ENCODE measurements at places on chromosomes 13 and 19.

DNA sequence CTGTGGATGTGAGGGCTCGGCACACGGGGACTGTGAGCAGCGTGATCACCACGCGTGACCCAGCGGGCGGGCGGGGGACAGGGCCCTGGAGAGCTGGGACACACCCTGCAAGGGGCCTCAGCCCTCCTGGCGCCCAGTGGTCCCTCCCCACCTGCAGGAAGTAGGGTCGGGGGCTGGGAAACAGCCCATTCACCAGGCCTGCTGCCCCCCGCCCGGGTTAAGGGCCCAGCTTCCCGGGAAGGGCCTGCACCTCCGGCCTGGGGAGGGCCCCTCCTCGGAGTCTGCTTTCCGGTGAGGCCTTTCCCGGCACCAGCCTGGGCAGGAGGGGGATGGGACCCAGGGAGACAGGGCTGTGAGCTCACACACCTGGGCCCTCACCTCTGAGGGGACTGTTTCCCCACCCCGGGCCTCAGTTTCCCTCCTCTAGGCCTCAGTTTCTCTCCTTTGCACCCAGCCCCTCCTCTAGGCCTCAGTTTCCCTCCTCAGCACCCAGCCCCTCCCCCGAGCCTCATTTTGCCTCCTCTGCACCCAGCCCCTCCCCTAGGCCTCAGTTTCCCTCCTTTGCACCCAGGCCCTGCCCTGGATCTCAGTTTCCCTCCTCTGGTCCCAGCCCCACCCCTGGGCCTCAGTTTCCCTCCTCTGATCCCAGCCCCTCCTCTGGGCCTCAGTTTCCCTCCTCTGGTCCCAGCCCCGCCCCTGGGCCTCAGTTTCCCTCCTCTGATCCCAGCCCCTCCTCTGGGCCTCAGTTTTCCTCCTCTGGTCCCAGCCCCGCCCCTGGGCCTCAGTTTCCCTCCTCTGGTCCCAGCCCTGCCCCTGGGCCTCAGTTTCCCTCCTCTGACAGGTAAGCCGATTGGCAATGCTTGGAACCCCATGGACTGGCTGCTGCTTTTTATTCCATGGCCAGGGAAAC is 1.9 kb upstream of the MADCAM1 start:
- no peak for DNase-seq

DNA sequence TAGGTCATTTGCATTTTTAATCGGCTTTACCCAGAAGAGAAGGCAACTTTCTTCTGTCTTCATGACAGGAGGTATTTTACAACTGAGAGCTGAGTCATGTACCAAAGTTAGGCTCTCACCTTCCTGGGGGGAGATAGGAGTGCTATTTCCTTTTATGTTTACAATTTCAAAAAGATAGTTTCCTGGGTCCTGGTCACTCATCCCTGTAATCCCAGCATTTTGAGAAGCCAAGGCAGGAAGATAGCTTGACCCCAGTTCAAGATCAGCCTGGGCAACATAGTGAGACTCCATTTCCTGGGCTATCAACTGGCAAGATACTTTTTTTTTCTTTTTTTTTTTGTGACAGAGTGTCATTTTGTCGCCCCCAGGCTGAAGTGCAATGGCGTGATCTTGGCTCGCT is 7.6 kb downstream of the LYPD3 start:
- no peak for DNase-seq

- DNase-seq: no peak
Measured at GRCh38 chr13:48925001-48925400, 50.7 kb upstream of the FNDC3A start.

DNA sequence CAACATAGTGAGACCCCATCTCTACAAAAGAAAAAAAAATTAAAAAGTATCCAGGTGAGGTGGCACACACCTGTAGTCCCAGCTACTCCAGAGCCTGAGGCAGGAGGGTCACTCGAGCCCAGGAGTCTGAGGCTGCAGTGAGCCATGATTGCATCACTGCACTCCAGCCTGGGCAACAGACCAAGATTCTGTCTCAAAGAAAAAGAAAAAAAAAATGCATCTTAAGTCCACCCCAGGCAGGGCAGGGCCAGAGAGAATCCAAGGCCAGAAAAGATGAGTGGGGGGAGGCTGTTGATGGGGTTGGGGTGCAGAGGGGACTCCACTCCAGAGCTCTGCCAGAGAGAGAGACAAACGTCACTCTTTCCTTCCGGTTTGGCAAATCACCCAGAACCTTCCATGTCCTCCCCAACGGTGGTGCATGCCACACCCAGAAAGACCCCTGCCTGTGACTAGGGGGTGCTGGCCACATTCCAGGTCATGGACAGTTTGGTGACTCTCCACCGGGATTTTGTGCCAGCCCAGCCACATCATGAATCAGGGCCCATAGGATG is 431 bp downstream of the FUT3 start:
- DNase-seq: no peak

GRCh38 chr19:16347706-16348105 is 23.1 kb downstream of the KLF2 start:
- no peak for DNase-seq

DNA sequence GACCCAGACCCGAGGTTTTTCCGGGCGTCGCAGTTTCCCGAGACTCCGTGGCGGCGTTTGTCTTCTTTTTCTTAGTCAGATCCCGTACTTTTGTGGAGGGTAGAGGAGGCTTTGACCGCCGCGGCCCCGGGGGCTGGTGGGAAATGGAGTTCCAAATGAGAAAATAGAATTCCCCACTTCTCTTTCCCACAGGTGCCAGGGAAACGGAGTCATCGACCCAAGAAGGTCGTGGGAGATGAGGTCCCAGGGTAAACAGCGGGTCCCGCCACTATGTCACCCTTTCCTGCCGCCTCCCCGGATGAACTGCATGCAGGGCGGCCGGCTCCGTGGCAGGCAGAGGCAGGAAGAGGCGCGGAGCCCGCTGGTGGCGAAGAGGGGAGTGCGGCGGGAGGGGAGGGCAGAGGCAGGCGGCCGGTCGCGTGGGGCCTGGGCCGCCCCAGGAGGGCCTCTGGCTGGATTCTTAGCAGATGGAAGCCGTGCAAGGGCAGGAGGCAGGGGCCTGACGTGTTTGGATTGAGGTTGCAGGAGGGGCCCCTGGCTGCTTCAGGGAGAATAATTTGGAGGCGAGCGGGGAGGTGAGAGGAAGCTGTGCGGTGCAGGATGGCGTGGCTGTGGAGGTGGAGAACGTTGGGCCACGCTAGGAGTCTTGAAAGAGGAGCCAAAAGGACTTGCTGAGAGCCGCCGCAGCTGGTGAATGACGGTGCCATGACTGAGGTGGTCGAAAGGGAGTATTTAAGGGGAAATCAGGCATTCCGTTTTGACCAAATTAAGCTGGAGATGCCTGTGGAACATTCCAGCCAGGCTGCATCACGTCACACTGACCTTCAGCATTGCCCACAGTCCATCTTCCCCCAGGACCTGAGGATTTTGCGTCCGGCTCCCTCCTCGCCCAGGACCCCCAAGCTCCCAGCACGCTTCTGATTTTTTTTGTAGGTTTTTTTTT is 11.7 kb downstream of the CYTH2 start:
- no peak for DNase-seq

- no peak for DNase-seq
Measured at GRCh38 chr19:55464039-55464661, 401 bp downstream of the C19orf85 start.

DNA sequence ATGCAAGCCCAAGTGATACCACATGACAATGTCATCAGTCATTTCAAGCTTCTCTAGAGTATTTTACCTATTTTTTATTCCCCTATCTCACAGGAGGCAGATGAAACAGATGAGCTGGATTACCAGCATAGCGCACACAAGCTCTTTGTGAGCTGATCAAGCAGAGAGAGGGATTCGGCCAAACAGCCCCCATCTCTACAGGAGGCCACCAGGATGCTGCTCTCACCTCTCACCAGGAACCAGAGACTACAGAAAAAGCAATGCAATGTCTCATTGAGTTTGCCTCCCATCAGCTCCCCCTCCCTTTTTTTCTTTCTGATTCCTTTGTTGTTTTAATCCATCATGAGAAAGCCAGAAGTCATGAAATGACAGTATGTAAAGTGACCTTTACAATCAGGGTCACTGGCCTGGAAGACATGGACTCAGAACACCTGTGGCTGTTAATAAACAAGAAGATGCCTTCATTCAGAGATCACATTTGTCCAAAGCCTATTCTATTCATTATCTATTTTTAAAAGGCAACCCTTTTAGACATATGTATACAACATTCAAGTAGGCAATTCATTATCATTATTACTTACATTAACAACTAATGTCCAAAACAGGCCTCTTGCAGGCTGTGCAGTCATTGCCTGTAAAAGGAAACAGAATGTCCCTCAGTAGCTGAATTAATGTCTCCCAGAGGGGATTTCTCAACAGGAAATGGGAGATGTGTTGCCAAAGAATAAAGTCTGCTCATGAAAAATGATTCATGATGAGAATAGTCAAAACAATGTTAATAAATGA is 656.6 kb downstream of the TBC1D4 start:
- no peak for DNase-seq

GRCh38 chr19:2112516-2113320 is 16.0 kb downstream of the IZUMO4 start:
- DNase-seq: no peak

DNA sequence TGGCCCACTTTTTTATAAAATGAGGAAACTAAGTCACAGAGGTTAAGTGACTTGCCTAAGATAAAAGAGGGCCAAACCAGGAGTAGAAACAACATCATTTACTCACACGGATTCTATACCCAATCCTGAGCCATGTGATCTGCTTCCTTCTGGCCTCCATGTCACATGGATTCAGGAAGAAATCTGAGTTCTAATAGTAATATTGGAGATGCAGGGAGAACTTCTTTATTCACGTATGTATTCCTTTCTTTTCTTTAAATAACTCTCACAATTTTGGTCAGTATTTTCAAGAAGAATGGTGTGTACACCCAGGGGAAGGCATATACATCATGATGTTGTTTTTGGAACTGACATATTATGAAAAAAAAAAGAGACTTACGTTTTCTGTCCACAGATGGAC is 1.8 kb downstream of the POSTN start:
- no peak for DNase-seq

GRCh38 chr19:39996218-39996810 is 546 bp upstream of the ZNF546 start:
- DNase-seq: no peak

- no peak for DNase-seq
Measured at GRCh38 chr19:18173054-18173571, 500 bp upstream of the IFI30 start.

DNA sequence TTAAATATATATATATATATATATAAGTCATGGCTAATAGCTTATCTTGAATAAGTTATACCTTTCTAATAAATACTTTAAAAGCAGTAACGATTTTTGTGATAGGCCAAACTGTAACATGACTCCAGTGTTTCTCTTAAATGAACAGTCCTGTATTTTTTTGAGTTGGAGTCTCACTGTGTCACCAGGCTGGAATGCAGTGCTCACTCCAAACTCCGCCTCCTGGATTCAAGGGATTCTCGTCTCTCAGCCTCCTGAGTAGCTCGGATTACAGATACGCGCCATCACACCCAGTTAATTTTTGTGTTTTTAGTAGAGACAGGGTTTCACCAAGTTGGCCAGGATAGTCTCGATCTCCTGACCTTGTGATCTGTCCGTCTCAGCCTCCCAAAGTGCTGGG is 814.2 kb upstream of the SLITRK5 start:
- DNase-seq: no peak

DNA sequence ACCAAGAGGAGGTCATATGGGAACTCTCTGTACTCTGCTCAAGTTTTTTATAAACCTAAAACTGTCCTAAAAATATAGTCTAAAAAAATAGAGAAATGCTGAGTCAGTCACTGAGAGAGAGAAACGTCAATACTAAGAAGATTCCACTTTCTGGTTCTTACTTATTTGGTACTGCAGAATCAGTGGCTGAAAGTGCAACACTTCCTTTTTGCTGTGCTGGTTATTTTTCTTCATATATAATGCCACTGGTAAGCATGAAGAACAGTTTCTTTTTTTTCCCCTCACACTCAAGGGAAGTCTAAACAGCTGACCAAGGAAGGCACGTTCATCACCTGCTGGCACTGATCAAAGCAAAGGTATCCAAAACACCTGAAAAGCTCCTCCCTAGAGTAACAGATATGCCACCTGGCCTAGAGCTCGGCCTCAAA is 44.3 kb upstream of the N4BP2L1 start:
- DNase-seq: no peak

DNA sequence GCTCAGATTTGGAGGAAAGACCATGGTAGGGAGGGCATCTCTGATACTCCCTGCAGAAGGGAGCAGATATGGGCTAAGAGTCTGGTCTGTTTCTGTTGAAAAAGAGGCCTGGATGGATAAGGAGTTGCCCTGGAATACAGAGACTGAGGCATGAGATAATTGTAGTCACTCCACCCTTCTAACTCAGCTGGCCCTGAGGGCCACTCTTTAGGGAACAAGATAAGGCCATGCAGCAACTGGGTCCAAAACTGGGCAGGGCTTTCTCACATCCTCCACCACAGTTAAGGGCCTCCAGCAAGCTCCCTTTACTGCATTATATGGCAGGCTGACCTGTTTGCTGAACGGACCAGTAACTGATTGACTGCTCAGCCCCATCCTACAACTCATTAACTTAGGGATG is 1.3 kb downstream of the ZNF749 start:
- DNase-seq: no peak

GRCh38 chr19:2478278-2478755 is 2.4 kb downstream of the GADD45B start:
- peak; percentile 93 for DNase-seq

DNA sequence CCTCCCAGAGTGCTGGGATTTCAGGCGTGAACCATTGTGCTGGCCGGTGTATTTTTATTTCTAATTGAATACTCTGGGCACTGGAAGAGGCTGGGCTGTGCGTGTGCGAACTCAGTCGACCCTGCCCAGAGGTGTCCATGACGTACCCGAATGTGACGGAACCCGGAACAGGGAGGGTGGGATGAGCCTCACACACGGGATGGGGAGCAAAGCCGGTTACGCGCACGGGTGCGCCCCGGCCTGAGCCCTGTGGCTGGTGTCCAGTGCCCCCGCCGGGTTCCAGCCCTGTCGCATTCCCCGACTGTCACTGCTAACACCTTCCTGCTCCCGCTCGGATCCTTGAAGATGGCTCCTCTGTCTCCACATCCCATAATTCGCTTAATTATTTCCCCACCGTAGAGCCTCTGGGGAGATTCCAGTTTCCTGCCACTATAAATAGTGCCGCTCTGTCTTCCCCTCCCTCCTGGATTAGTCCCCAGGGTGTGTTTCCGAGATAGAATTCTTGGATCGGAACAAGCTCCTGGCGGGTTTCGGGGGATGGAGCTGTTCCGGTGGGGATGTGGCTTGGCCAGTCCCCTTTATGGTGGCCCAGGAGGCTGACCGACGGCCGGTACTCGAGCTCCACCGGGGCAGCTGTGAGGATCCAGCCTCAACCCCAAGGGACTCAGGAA is 22.0 kb downstream of the SBNO2 start:
- DNase-seq: no peak

DNA sequence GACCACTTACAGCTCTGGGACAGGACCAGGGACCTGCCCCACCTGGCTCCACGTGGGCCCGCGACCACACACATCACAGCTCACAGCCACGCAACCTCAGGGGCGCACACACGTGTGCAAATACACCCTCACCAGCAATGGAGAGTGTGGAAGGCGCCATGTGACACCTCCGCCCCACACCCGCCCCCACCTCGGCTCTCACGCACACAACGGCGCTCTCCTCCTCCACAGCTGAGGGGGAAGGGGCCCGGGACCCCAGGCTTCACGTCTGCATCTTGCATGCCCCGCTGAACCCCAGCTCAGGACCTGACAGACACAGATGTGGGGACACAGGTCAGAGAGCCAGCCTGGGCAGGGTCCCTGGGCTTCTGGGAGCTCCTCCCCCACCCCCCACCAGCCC is 6.4 kb upstream of the SHISA7 start:
- no peak for DNase-seq

All from suprapubic skin (tissue), 4 donors.